ENCODE measurements at places on chromosomes 7 and 10.

DNA sequence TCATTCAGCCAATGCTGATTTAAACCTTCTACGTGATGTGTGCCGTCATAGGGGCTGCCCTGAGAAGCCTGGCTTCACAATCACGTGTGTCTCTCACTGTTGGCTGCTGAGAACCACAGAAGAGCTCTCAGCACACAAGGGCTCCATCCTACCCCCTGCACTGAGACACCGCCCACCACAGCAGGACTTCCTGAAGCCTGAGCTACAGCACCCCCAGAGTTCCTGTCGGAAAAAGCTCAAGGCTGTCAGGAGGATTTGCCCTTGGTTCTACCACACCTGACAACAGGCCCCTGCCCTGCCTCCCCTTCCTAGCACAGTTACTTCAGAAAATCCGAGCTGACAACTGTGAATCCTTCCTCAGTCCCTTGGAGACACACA lies 191.9 kb downstream of the MAD1L1 start:
- DNase-seq = no peak

DNA sequence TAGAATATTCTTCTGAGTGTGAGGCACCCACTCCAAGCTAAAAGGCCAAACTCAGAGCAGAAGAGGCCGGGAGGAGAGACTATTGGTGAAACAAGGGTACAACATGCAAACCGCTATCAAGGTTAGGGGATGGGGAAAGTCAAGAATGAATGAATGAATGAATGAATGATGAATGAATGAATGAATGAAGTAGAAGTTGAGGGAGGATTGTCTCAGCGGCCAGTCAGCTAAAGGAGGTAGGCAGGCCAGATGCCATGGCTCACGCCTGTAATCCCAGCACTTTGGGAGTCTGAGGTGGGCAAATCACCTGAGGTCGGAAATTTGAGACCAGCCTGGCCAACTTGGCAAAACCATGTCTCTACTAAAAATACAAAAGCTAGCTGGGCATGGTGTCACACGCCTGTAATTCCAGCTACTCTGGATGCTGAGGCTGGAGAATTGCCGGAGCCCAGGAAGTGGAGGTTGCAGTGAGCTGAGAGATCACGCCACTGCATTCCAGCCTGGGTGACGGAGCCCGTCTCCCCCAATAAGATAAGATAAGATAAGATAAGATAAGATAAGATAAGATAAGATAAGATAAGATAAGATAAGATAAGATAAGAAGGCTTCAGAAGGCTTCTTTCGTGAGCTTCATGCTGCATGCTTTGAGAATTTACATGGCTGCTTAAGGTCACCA lies 250.8 kb downstream of the CCDC3 start:
- DNase-seq = no peak

- DNase-seq = no peak
These were observed 59.9 kb downstream of the KCNMA1 start for GRCh38 chr10:77577666-77578229.

- DNase-seq = no peak
These were observed 112.6 kb upstream of the ADAM12 start for GRCh38 chr10:126500866-126501265.

DNA sequence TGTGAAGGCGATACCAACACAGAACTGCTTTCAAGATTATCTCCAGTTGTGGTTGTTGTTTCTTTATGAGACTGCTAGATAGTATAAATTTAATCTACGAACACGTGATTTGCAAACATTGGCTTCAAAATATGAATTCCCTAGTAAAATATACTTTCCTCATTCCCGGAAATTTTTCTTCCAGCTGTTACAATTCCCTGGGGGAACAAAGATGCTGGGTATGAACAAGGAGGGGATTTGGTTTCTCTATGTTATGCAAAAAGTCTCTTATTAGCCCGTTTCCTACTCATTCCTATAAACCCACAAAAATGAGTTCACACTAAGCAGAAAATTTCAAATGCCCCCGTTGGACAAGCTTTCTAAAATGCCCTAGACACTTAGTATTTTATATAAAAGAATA lies 928.3 kb downstream of the CNTNAP2 start:
- DNase-seq = no peak

DNA sequence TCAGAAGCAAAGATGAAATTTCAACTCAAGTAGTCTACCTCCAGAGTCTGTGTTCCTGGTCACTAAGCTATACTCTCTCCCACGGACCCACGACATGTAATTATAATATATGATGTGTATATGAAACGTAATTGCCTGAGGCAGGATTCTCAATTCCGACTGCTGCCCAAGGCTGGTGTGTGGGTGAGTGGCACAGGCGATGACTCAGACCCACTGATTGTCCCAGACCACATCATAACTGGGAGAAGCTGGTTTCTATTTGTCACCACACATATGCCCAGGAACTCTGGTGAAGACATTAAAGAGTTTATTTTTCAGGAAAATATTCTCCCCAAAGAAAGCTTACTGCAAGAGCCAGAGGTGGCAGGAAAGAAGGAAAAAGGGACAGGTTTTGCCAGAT lies 219.3 kb downstream of the JAZF1 start:
- no peak for DNase-seq

GRCh38 chr7:14478834-14479510 lies 423.6 kb downstream of the DGKB start:
- no peak for DNase-seq

Data from NCI-H2029 treated with DMSO at 0.1 percent for 48 hours (cell line).